Left lung (tissue), 14 donors: ENCODE measurements at places on chromosomes 3 and 15.

DNA sequence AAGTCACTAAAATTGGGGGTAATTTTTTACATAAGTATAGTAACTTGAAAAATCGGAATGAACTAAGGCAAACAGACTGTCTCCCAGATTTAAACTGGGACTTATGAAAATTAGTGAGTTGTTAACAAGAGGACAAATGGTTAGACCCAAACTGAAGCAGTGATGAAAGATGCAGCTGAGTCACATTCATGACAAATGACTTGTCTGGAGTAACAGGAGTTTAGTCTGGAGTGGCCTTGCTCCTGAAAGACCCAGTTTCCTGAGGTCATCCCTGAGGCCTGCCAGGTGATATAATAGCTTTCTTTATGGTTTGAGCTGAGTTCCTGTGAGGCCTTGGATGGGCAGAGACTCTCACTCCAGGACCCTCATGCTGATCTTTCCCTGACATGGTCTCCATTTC, 9.6 kb upstream of the CTDSPL start:
- no peak for DNase-seq

DNA sequence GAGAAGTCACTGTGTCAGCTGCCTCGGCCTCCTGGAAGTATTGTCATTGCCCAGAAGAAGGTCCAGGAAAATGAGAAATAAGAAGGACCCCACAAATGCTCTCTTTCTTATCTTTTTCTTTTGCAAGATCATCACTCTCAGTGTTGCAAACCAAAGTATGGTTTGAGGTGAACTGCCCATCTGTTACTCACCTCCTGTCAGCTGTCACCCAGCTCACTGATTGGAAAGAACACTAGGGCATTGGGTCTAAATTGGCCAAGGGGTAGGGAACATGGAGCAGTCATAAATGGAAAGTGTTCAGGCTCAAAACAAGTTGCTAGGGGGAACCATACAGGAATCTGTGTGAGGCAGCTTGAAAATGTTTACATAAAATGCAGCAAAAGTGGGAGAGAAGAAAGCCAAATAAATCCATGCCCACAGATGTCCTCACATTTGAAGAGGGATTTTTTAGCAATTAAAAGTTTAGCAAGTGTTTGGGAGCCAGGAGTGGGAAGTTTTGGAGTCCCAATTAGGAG, 431.2 kb upstream of the THBS1 start:
- DNase-seq, result no peak

DNA sequence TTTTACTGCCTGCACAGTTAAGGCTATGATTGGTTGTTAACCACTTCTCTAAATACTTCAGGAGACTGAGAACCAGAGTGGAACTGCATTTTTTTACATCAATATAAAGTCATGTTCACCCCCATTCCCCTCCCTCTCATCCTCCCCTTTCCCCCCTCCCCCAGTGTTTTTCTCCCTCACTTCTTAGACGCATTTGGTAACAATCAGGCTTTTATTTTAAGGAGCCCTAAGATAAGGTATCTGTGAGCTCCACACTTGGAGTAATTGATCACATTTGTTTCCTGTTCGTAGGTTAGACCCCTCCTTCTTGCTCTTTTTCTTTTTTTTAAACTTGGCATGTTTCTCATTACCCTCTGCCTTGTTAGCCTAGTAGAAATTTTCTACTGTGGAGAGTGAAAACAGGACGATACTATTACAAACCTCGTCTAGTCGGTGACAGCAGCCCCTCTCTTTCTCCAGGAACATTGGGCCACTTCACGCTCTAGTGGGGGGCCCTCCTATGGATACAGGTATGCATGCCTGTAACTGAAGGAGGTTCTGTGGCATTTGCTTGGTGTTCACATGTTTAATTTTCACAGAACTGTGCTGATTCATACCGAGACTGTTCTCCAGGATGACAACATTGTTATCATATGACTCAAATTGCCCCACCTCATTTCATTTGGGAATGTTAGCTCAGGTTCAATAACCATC, 314.4 kb downstream of the MECOM start:
- no peak for DNase-seq

GRCh38 chr3:12681943-12682390, 18.1 kb upstream of the RAF1 start:
- no peak for DNase-seq

DNA sequence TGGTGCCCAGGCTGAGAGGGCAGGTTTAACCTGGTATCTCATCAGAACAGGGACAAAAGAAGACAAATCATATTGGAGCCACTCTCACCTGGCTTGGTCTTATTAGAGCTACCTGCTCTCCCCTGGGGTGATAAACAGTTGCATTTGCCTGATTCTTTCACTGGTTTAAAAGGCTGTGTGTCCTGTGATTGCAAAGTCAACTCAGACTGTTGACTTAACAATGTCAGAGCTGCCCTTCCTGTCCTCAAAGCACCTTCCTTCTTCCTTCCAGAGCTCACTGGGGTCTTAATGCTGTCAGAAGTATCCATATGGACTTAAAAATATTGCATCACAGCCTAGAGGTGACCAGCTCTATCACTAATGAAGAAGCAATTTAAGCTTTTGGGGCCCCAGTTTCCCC, 50.5 kb upstream of the MINAR1 start:
- no peak for DNase-seq

DNA sequence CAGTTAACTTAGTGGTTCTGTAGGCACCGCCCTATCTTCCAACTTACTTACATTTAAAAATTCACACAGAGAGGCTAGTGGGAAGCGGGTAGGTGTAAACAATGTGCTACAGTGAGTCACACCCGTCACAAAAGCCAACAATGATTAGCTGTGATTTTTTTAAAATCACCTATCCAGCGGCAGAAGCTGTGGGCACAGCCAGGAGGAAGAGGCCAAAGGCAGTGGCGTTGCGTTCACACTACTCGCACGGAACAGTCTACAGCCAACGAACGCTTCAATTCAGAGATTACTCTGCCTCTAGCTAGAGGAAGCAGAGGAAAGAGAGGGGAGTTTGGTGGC, 2.5 kb upstream of the NLGN1 start:
- DNase-seq, result no peak

DNA sequence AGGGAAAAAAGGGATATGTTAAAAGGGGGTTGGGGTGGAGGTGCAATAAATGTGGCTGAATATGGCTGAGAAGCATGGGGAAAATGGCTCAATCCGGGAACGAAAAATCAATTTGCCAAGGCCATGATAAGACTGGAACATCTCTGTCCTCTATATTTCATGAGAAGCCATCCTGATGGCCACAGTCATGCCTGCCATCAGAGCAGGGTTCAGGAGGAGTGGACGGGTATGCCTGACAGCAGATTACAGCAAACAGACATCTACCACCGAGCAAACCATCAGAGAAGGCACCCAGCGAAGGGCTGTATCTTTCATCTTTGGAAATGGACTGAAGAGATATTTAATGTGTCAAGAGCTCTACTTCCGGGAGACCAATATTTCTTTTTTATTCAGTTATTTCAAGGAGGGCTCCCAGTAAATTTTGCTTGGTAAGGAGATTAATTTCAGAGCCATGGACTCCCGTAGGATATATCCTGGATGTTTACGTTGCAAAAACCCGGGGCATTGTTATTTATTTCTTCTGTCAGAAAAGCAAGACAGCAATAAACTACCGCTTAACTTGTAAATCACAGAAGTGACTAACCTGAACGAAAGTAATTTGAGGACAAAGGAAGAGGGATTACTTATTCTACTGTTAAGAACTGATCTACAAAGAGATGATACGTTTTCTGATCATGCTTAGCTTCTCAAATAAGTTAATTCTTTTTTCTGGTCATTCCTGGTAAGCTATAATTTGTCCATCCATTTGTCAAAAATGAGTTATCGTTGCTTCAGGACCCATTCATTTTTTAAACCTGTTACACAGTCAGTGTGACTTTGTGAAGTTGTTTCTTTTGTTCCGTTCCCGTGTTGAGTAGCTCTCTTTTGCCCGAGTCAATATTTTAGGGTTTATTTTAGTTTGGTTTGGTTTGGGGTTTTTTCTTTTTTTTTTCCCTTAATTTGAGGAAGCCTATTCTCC, 80.6 kb upstream of the CHD2 start:
- DNase-seq, result no peak

DNA sequence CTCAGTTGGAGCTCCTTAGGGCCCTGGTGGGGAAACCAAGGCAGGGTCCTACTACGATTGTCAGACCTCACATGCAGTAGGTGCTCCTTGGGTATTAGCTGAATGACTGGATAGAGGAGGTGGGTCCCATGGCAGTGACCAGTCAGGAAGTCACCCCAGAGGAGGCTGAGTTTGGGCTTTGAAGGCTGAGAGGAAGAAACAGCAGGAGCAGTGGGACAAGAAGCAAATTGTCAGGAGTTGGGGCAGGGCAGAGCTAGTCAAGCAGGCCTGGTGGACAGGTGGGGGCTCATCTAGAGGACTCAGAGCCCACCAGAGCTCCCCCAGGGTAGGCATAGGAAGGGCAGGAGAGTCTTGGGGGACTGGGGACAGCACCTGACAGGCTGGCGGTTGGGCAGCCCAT, 3.1 kb downstream of the NBEAL2 start:
- DNase-seq, result no peak

DNA sequence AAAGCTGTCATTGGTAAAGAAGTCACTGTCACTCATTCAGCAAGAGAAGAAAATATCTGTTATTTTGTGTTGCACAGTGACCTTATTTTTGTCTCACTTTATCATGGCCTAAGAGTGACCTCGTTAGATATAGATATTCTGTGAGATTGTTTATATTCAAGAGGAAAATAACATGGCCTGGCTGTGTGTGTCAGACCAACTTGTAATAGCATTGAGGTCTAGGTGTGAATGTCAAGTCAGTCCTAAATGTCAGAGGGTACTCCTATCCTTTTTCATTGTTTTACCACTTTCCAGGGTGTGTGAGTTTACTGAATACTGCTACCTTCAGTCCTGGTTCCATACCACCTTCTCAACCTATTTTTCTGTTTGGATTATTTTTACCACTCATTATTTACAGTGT, 18.5 kb upstream of the TM4SF4 start:
- no peak for DNase-seq

DNA sequence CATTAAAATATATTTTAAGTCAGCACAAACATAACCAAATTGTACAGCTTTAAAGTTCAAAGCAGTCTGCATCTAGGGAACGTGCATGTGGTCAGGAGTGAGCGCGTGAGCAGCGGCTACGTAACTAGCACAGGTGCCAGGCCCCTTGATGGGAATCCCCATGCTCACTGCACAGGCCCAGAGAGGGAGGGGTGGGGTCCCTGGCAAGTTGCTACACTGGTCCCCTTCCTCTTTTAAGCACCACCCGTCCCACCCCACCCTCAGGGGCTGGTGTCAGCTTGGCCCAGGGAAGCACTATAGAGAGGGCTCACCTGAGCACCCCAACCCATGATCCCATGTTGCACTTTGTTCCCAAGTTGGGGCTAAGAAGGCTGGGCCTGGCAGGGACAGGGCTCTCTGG, 835 bp upstream of the GMPPB start:
- peak; percentile 76 for DNase-seq

DNA sequence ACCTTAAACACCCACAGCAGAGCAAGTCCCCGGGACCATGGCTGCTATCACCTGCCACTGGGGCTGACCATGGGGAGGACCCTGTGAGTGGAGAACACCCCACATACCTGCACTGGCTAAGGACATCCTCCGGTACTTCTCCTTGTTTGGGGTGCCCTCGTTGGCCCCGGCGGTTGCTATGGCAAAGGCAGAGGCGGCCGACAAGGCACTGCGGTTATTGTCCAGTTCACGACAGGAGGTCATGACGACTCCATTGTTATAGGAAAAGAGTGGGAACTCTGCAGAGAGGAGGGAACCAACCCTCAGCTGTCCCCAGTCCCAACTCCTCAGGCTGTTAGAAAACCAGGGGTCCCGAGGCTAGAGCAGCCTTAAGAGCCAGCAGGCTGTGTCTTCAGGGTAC, 54.8 kb upstream of the CTSH start:
- DNase-seq, result no peak

DNA sequence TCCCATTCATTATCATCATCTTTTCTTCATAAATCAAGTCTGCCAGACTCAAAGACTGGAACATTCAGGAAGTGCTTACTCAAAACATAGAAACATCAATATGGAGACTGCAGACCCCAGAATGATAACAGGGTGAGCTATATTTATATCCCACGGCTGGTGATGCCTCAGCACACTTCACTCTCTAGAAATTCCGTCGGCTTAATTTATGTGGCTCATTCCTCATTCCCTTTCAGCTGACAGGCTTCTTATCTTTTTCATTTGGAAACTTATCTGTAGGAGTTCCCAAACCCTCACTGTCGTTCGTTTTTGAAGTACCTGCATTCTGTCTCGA, 45.5 kb downstream of the RFTN1 start:
- no peak for DNase-seq

- DNase-seq, result no peak
Observed at GRCh38 chr3:10189557-10190354, 25.0 kb downstream of the IRAK2 start.

DNA sequence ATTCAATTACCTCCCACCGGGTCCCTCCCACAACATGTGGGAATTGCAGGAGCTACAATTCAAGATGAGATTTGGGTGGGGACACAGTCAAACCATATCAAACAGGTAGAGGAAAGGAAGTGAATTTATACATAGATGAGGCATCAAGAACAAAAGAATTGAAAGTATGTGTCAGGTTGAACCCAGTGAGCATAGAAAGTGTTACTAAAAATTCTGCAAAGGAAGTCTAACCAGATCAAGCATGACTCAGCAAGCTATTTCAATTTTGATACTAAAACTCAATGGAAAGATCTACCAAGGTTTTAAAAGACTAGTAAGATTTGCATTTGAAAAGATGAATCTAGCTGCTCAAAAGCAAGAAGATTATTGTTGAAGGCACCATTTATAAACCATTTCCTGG, 323.0 kb downstream of the ROBO2 start:
- DNase-seq, result no peak

- no peak for DNase-seq
Observed at GRCh38 chr3:156448300-156448699, 106.6 kb downstream of the SSR3 start.

DNA sequence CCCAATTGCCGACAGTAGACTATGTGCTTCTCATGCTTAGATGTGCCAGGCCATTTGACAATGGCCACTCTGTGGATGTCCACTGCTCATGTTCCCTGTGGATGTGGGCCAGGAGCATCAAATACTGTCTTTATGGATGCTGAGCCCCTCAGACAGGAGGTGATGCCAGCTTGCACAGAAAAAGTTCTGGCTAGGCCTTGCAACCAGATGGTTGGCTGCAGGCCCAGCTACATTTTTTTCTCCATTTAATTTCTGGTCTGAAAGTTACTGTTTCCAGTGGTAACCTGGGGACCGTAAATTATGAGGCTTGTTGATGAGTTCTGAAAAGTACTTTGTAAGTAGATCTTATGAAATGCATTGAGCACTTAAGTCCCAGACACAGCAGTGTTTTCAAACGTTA, 228.5 kb downstream of the CHL1 start:
- DNase-seq, result no peak

DNA sequence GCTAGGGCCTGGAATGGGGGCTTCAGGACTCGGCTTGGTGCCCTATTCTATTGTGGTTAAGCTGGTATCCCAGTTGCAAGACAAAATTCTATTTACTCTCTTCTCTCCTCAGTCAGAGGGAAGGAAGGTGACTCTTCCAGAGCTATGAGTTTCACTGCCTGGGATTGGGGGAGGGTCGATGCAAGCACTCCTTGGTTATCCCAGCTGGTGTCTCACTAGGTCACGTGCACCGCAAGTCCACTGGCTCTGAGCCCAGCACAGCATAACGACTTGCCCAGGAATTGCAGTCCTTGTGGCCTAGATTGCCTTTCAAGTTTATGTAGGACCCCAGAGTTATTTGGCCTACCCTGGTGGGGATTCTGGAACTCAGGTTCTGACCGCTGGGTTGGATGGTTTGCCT, 958.8 kb downstream of the IGSF11 start:
- no peak for DNase-seq

- no peak for DNase-seq
Observed at GRCh38 chr3:182795389-182795782, 2.1 kb downstream of the ATP11B start.
